ENCODE measurements at places on chromosomes 3 and 15.

- DNase-seq: no peak
These were observed 23.1 kb upstream of the PDCD6IP start for GRCh38 chr3:33775363-33775762.

- no peak for DNase-seq
These were observed 103.9 kb downstream of the LSAMP start for GRCh38 chr3:116341381-116341780.

DNA sequence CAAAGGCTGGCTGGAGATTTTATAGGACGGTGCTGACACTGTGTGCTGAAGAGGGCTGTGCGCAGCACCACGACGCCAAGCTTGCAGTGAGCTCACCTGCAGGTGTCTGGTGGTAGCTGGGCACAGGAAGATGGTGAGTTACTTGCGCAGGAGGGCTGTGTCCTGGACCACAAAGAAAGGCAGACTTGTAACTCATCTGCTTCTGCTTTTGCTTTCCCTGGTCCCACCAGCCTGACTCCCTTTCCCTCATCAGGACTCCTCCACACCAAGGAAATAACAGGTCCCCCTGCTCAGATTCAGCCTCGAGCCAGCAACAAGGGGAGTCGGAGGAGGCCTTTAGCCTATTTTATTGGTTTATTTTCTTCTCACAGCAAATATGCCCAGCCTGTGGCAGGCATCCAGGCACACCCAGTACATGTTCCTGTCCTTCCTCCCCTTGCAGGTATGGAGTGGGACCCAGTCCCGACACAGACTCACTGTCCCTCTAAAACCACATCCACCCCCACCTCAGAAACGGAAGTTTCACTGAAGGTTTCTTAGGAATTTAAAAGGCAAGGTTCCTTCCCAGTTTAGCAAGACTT lies 35.6 kb upstream of the FLNB start:
- no peak for DNase-seq

GRCh38 chr3:139655909-139656595 lies 21.7 kb downstream of the NMNAT3 start:
- DNase-seq: no peak

DNA sequence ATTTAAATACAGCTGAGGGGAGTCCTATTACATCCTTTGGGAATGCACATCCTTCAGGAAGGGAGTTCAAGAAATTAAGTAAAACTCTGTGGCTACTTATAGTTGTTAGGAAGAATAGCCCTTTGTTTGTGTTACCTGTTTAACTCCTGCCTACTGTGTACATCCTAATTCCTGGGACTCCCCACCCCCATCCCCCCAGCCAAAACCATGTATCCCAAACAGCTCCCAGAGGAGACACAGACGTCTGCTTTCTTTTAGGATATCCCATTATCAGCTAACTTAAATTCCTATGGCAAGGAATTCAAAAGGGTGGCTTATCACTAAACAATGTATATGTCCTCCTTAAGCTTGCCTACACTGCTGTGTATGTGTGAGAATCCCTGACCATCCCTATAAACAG lies 581.7 kb downstream of the DIPK2A start:
- DNase-seq: no peak

GRCh38 chr3:145116769-145117168 lies 1044.2 kb downstream of the PLOD2 start:
- DNase-seq: no peak

DNA sequence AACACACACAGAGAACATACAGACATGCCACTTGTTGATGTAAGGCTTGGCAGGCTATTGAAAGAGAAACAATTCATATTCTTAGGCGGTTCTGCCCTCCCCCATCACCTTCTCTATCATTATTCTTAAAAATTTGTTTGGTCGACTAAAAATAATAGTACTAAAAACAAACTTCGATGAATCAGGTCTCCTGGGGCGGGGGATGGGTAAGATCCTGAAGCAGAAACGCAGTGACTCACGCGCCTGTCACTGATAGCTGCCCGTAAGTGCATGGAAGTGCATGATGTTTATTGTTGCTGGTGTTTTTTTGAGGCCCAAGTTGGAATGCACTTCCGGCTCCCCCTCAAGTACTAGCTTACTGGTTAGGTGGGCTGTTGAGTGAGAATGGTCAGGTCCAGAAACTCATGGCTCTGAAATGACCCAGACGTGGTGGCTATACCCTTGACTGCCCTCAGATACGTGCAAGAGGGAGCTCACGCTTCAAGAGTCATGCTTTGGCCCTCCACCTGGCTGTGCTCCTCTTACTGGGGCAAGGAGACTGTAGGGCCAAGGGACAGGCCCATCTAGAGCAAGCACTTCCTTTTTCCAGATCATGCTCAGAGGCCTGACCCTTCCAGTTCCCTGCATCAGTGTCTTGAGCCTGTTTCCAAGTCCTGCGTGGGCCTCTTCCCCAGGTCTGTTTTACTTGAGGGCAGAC lies 10.9 kb downstream of the SMAD3 start:
- no peak for DNase-seq

DNA sequence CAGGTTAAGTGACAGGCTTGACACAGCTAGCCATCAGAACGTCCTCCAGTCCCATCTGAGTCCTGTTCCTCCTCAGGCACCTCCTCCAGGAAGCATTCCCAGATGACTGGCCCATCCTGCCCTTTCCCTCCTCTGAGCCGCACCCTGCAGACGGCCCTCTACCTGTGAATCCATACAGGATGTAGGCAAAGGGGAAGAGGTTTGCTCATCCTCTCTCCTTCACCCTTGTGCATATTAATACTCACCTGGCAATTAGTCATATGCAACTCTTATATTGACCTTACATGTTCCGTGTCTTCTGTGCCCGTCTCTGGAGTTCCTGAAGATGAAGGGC lies 61.9 kb downstream of the SMAD3 start:
- DNase-seq: no peak

DNA sequence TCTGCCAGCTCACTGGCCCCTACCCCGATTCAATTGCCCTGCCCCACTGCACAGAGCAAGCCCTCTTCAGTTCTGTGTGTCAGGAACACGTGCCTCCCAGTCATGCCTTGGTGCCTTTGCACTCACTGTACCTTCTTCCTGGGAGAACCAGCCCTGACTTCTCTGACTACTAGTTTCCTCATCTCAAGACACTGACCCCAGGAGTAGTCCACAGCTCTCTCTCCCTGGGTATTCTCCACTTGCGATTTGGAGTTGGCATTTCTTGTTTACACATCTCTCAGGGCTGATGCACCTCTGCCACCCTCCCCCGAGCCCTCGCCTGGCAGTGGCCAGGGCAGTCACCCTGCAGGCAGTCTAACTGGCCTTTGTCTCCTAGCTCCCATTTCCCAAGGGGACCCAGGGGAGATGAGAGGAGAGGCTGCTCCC lies 5.7 kb downstream of the CISH start:
- DNase-seq: no peak

DNA sequence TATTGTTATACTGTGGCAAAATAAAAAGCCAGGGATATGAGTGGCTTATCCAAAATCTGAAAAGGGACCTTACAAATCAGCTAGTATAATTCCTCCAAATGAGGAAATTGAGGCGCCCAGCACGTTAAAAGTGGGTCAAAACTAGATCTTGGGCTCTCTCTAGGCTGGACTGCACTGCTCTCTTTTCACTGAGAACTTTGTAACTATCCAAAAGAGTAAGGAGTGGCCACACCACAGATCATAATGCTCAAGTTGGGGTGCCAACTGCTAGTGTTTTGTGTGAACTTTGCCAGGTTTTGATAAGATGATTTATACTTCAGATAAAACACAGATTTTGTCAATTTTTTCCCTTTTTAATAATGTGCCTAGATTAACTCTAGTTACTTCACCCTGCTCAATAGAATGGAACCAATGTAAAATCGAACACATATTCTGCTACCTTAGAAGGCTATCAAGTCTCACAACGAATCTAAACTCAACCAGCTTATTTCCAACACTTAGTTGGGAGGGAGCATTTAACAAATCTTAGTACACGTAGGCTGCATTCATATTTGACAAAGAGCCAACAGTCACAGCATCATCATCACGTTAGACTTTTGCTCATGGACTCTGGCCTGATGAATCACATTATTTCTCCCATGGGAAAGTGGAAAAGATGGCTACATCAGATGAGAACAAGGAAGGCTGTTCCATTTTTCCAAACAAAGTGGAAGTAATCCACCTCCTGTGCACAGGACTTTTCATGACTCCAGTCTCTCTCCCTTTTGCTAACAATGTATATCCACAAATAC lies 64.4 kb downstream of the ABI3BP start:
- no peak for DNase-seq

GRCh38 chr3:141875893-141876380 lies 506 bp upstream of the ATP1B3 start:
- DNase-seq: peak; percentile 68

- peak; percentile 47 for DNase-seq
These were observed 111.5 kb upstream of the ETV5 start for GRCh38 chr3:186220365-186220764.
